Renal cortical epithelial cell (primary cell): ENCODE measurements at places on chromosomes 12 and 14. TPM values are rescaled to one million over a fixed set of nuclear protein-coding genes. Genes with fewer than 3 reads are reported as not detected.

DNA sequence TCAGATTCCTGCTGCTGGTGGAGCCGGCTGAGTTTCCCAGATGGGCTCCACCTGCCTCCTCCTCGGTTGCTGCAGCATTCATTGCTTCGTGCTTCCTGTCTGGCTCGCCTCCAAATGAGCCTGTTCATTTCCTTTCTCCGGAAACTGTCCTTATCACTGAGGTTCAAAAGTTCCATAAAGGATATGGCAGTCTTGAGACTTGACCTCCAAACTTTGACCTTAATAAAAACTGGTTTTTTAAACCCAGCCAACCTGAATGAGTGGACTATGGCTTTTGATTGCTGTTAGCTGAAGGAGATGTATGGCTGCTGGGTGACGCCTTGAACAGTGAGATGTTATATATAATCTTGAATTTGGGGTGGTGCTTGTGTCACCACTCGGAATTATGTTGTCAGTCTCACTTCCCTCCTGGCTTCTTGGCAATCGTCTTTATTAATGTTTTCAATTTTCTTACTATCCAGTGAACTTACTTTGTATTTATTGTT is 62.7 kb downstream of the RASSF3 start:
- peak; percentile 17 for DNase-seq

DNA sequence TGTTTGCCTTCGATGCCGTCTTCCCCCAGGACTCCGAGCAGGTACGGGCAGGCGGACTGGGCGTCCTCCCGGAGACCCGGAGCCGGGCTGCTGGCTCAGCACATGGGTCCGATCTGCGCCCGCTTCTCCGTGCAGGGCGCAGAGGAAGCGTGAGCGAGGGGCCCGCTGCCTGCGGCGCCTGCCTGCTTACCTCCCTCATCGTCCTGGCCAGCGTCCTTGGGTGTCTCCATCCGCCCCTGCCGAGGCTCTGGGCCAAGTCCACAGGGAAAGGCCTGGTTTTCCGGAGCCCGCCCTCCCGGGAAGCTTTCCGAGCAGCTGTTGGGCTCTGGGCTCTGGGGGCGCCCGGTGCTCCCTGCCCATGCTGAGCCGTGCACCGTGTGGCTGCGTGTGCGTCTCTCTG is 33.5 kb downstream of the KIF26A start:
- DNase-seq, result no peak

GRCh38 chr12:60112763-60113162 is 516.9 kb downstream of the SLC16A7 start:
- DNase-seq, result no peak

GRCh38 chr14:42002141-42002540 is 395.5 kb downstream of the LRFN5 start:
- DNase-seq, result no peak

- peak; percentile 81 for DNase-seq
Observed at GRCh38 chr12:24719293-24719721, 229.6 kb downstream of the BCAT1 start.

DNA sequence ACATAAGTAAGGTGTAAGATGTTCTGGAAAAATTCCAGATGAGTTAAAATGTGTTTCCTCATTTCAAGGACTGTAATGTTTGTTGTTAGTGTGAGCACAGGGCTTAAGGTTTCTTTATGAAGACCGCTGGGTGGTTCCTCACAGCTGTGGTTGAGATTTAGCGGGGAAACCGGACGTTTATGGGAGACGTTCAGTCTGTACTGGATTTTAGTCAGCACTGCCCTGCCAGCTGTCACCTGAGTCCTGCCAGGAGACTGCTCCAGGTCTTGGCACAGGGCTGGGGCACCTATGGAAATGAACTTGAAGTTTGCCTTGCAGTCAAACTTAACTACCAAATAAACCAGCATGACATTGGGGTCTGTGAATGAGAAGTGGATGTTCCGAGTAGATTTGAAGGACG is 555.2 kb downstream of the DIO2 start:
- DNase-seq, result no peak

- no peak for DNase-seq
Observed at GRCh38 chr14:41608681-41609390, 2.2 kb downstream of the LRFN5 start.

DNA sequence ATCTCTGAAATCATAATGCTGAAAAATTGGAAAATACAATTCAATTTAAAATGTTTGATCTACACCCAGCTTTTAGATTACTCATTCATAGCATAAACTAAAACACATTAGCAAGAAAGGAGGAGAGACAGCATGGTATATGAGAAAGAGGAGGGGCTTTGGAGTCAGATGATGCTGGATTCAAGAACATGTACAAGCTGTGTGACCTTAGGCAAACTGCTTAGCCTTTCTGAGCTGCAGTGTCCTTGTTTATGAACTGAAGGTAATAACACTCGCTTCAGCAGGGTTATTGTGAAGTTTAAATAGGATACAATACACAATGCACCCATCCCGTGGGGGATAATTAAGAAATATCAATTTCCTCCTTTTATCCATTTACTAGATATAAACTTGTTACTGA is 79.2 kb downstream of the MAP1LC3B2 start:
- no peak for DNase-seq

GRCh38 chr12:482061-482460 is 22.3 kb downstream of the B4GALNT3 start:
- no peak for DNase-seq

- DNase-seq, result no peak
Observed at GRCh38 chr12:2360630-2361170, 307.9 kb downstream of the CACNA1C start.

DNA sequence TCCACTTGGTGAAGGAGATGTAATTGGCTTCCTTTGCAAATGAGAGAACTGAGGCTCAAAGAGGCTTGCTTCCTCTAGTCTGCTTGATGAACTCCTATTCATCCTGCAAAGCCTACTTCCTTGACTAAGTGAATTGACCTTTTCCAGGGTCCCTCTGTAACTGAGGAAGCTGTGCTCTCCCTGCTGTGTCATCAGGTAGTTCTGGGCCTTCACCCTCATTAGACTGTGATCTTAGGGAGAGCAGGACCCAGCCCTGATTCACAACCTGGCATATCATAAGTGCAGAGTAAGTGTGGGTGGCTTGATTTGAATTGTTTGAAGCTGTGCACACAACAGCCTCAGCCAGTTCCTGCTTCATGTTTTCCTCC is 16.3 kb downstream of the ASB2 start:
- DNase-seq, result peak; percentile 36

DNA sequence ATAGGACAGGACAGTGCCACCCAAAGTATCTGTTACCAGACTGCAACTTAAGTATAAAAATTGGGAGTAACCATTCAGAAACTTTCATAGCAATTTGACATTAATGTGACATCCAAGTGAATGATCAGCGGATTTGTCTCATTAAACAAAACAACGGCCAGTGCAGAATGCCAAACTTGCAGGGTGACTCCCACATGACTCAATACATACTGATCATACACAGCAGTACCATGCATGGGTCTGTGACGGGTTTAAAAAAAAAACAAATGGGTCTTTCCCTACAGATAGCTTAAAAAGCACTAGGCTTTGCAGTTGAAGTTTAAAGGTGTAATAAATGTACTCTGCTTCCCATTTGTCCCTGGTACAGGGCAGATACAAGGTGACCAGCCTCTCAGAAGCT is 116.6 kb downstream of the SLC35F4 start:
- DNase-seq, result peak; percentile 87

GRCh38 chr14:56414236-56414635 is 165.4 kb upstream of the TMEM260 start:
- no peak for DNase-seq

GRCh38 chr12:132430838-132431774 is 58.8 kb upstream of the FBRSL1 start:
- DNase-seq, result no peak

GRCh38 chr12:25384893-25385248 is 134.1 kb upstream of the KRAS start:
- DNase-seq, result peak; percentile 14

DNA sequence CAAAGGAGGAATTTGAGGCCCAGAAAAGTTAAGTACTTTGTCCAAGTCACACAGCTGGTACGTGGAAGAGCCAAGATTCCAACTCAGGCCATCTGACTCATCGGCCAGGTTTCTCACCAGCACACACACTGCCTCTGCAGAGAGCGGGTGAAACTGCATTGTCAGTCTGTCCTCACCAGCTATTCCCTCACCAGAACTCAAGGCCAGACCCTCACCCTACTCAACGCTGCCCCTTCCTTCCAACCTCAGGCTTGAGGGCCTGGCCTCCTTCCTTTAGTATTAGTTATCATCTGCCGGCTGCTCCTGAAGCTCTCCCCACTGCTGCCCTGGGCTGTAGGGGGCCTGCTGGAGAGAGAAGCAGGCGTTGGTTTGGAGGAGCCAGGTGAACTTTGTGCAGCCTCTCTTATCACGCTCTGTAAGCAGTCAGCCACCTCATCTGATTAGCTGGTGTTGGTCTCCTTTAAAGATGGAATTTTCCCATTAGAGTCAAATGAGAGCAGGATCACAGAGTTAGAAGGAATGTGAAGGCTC is 16.6 kb upstream of the PLEK2 start:
- DNase-seq, result peak; percentile 21

DNA sequence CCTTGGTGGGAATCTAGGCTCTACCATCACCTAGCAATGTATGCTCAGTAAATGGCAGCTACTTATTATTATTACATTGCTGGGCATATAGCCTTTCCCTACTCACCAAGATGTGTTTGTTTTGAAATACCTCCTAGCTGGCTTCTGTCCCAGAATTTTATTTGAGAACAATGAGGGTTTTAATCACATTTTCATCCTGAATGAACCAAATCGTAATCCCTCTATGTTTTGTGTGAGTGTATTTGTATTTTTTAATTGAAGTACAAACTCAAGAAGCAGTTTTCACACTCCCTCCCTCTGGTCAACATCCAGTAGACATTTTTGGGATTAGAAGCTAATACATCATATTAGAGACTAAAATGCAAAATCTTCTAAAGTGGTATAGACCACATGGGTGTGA is 7.6 kb downstream of the SLC7A8 start:
- peak; percentile 73 for DNase-seq

DNA sequence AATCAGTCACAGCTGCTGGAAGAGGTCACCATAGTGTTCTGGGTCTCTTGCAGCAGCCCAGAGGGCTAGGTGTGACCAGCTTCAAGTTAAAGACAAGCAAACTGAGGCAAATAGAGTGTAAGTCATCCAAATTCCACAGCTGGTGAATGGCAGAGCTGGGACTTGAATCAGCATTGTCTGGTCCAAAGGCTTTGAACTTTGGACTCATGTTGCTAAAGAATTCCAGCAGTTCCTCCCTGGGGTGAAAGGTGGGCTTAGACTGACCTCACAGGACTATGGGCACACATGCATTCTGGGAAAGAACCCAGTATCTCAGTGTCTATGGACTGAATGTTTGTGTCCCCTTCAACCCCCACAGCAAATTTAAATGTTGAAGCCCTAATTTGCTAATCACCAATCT is 54.8 kb downstream of the TUNAR start:
- DNase-seq, result no peak

DNA sequence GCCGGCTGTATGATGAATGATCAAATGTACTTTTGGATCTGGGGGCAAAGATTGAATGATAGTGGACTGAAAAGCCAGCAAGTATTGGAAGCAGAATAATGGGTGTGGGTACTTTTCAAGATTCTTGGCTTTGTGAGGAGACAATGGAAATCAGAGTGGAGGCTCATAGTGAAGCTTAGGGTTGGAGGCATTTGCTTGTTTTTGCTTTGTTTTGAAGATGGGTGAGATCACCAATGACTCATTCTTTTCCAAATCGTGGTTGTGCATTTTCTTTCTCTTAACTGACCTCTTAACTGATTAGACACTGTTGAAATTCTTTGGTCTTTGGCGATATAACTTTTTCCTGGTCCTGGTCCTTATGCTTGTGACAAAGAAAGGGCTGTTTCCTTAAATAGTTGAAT is 54.4 kb downstream of the PELI2 start:
- DNase-seq, result peak; percentile 96

DNA sequence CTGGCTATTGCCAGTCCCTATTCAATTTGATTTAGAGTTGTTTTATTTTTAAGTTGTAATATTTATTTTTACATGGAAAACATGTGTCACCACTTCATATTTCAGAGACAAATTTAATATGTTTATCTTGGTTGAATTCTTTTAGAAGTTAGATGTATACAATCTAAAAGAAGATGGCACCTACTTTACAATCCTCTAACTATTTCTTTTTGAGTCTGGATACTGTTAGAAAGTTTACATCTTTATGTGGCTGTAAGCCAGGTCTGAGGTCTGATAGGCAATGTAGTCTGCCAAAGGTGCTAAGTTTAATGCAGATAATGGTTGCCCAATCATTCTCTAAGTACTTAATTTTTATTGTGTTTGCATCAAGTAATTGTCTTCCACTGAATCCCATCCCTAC is 7.2 kb upstream of the LMO3 start:
- DNase-seq, result no peak

- no peak for DNase-seq
Observed at GRCh38 chr14:93034671-93034994, 81.1 kb downstream of the ITPK1 start.

- DNase-seq, result peak; percentile 72
Observed at GRCh38 chr14:23306412-23307145, at the start of gene BCL2L2. Gene BCL2L2, plus strand, starts transcription at chr14:23306833. Its CDS starts 935 bp downstream, at chr14:23307768.

GRCh38 chr14:89924268-89924667 is 30.3 kb downstream of the EFCAB11 start:
- peak; percentile 33 for DNase-seq

- DNase-seq, result no peak
Observed at GRCh38 chr14:86364634-86365033, 834.7 kb downstream of the FLRT2 start.

GRCh38 chr12:6234906-6235305 is 34.7 kb downstream of the CD9 start:
- no peak for DNase-seq

GRCh38 chr12:2218706-2219105 is 165.9 kb downstream of the CACNA1C start:
- no peak for DNase-seq

GRCh38 chr14:86575141-86575540 is 1045.2 kb downstream of the FLRT2 start:
- DNase-seq, result no peak

DNA sequence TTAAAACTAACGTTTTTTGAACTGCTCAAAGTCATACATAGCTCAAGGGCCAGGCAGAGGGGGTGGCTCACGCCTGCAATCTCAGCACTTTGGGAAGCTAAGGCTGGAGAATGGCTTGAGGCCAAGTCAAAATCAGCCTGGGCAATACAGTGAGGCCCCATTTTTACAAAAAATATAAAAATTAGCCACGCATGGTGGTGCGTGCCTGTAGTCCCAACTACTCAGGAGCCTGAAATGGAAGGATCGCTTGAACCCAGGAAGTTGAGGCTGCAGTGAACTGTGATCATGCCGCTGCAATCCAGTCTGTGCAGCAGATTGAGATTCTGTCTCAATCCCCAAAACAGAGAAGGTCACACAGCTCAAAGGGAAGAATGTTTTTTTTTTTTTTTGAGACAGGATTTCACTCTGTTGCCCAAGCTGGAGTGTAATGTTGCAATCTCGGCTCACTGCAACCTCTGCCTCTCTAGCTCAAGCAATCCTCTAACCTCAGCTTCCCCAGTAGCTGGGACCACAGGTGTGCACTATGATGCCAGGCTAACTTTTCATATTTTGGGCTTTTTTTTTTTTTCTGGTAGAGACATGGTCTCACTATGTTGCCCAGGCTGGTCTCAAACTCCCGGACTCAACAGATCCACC is 2.9 kb downstream of the RBM23 start:
- DNase-seq, result peak; percentile 34

FERMT2 gene
- total RNA-seq, result 87.2 and 126 TPM in 2 replicates

SOS2 gene
- total RNA-seq, result 25.0 and 49.7 TPM in 2 replicates

HOXC11 gene
- 0.69 and 1.7 TPM in 2 replicates for total RNA-seq

LTBR gene
- 58.5 and 103 TPM in 2 replicates for total RNA-seq

KCTD10 gene
- total RNA-seq, result 54.0 and 58.3 TPM in 2 replicates

IL22 gene
- total RNA-seq, result not detected in 2 replicates

TRIM9 gene
- total RNA-seq, result 0.69 and 2.9 TPM in 2 replicates
